SJCRH30 (cell line): ENCODE measurements at places on chromosomes 1 and 21. TPM values are rescaled to one million over a fixed set of nuclear protein-coding genes. Genes with fewer than 3 reads are reported as not detected.

GRCh38 chr1:92944901-92945747 lies 16.1 kb downstream of the DIPK1A start:
- H3K4me3 ChIP-seq, result no peak overlapping the region
- no peak overlapping the region for H3K27ac ChIP-seq
- DNase-seq, result no peak
- H3K27me3 ChIP-seq, result no peaks in the 10 kb centered on the region
- peaks cover 3% of the 10 kb centered on the region; the same call in 1 of the 2 replicates for H3K4me1 ChIP-seq

- peaks cover 37% of the 10 kb centered on the region for H3K36me3 ChIP-seq
- H3K27me3 ChIP-seq, result no peaks in the 10 kb centered on the region
- DNase-seq, result no peak
- H3K27ac ChIP-seq, result peak overlapping the region; percentile 83; the same call in 1 of the 2 replicates
- peaks cover 37% of the 10 kb centered on the region for H3K4me1 ChIP-seq
Observed at GRCh38 chr1:943545-944340, 15.3 kb downstream of the NOC2L start.

TNFSF4 gene
- total RNA-seq, result 0.10 and 0.15 TPM in 2 replicates

GRCh38 chr1:224592636-224593582 lies 23.2 kb upstream of the CNIH3 start:
- H3K27ac ChIP-seq, result peak overlapping the region; percentile 41
- H3K27me3 ChIP-seq, result no peaks in the 10 kb centered on the region
- peaks cover 13% of the 10 kb centered on the region for H3K4me1 ChIP-seq
- H3K36me3 ChIP-seq, result no peaks in the 10 kb centered on the region
- peak; percentile 90 for DNase-seq
- no peak overlapping the region for H3K4me3 ChIP-seq

GRCh38 chr1:91454136-91454535 lies 46.5 kb upstream of the CDC7 start:
- no peaks in the 10 kb centered on the region for H3K36me3 ChIP-seq
- H3K4me1 ChIP-seq, result peaks cover 22% of the 10 kb centered on the region

SLC9C2 gene
- not detected in 2 replicates for total RNA-seq

DNA sequence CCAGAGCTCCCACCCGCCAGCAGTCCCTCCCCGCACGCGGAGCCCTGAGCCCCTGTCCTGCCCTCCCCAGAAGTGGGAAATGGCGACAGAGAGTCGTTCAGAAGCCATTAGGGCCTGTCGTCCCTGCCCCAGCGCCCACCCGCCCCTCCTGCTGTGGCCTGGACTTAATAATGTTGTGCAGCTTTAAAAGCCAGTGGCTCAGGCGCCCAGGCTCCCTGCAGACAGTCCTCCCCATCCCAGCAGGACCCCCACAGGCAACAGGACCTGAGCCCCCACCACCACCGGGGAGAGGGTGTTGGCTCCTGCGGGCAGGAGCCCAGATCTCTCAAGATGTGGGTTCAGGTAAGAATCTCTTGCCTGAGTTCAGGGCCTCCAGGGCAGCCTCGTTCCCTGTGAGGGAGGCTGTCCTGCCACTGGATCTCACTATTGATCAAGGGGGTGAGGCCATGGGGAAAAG lies 125.3 kb upstream of the RUNX3 start:
- no peaks in the 10 kb centered on the region for H3K36me3 ChIP-seq
- no peak overlapping the region for H3K27ac ChIP-seq
- DNase-seq, result no peak
- no peaks in the 10 kb centered on the region for H3K4me1 ChIP-seq

GRCh38 chr21:44496564-44497550 lies 41.5 kb downstream of the LRRC3 start:
- H3K27me3 ChIP-seq, result 0 out of 2 replicates have a peak, but pooled peaks cover 12% of the 10 kb centered on the region
- no peak overlapping the region for H3K4me3 ChIP-seq
- no peak overlapping the region for H3K27ac ChIP-seq
- no peaks in the 10 kb centered on the region for H3K4me1 ChIP-seq
- H3K36me3 ChIP-seq, result no peaks in the 10 kb centered on the region
- no peak for DNase-seq
